Forelimb muscle (tissue), 1 donor: ENCODE measurements at places on chromosomes 2 and 18. TPM values are rescaled to one million over a fixed set of nuclear protein-coding genes. Genes with fewer than 3 reads are reported as not detected.

MAP4K4 gene
- polyA plus RNA-seq, result 126 TPM

LYPD6 gene
- 2.3 TPM for polyA plus RNA-seq

IL36RN gene
- not detected for polyA plus RNA-seq

CHCHD5 gene
- 31.0 TPM for polyA plus RNA-seq

SKA1 gene
- polyA plus RNA-seq, result 2.6 TPM

TRAPPC12 gene
- 68.5 TPM for polyA plus RNA-seq

PSTPIP2 gene
- polyA plus RNA-seq, result 2.4 TPM

L3MBTL4 gene
- polyA plus RNA-seq, result 1.4 TPM

SP140 gene
- polyA plus RNA-seq, result 0.62 TPM

RAX gene
- not detected for polyA plus RNA-seq

CFC1 gene
- not detected for polyA plus RNA-seq

SESTD1 gene
- 29.8 TPM for polyA plus RNA-seq

IL36B gene
- not detected for polyA plus RNA-seq

AQP12A gene
- polyA plus RNA-seq, result 0.76 TPM

MAB21L4 gene
- not detected for polyA plus RNA-seq

IL36A gene
- not detected for polyA plus RNA-seq

GRB14 gene
- 1.3 TPM for polyA plus RNA-seq

EPC2 gene
- 23.6 TPM for polyA plus RNA-seq

CYTIP gene
- 0.62 TPM for polyA plus RNA-seq

TCF4 gene
- 100 TPM for polyA plus RNA-seq

DNAJC10 gene
- polyA plus RNA-seq, result 58.6 TPM

CD8A gene
- polyA plus RNA-seq, result 0.22 TPM

NBAS gene
- polyA plus RNA-seq, result 37.5 TPM

KCNG2 gene
- 0.46 TPM for polyA plus RNA-seq

C1QL2 gene
- polyA plus RNA-seq, result not detected

HPCAL1 gene
- 48.5 TPM for polyA plus RNA-seq

MC4R gene
- polyA plus RNA-seq, result 0.16 TPM

CHRNA1 gene
- polyA plus RNA-seq, result 158 TPM

BUB1 gene
- 7.1 TPM for polyA plus RNA-seq

SLC14A1 gene
- polyA plus RNA-seq, result 0.95 TPM
